ENCODE measurements at places on chromosomes 2 and 18.

GRCh38 chr2:16069933-16070647 is 129.7 kb downstream of the MYCN start:
- no peak overlapping the region for H3K4me3 ChIP-seq
- H3K27me3 ChIP-seq, result no peaks in the 10 kb centered on the region
- H3K4me1 ChIP-seq, result no peaks in the 10 kb centered on the region
- H3K27ac ChIP-seq, result no peak overlapping the region
- no peak for DNase-seq

DNA sequence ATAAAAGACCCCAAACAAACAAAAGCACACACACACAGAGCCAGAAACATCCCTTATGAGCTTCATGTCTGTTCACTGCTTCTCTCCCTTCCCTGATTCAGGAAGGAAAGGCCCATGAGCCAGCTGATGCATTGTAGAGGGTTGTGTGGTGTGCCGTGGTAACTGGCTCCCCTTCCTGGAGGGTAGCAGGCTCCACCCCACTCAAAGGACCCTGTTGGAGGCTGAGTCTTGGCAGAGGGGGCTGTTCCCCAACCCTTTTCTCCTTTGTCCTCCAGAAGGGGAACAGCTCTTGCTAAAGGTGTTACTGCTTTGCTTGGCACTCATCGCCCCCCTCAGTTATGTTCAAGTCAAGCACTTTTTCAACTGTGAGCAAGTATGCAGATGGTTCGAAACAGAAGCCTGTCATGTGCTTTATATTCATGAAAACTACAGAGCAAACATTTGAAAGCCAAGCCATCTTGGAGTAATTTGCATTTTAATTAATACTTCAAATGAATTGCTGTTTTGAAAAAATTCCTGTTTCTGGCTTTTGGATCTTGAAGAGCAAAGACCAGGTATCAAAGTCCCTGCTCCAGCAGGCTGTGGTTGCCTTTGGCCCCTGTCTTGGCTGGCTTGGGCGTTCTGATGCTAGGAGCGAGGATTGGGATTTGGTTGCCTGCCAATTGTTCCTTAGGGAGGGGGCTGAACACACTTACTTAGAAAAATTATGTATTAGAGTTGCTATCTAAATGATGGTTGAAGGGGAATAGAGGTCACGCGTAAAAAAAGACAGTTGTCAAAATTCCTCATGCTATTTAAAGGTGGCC is 267.8 kb downstream of the TSN start:
- DNase-seq, result no peak
- no peaks in the 10 kb centered on the region for H3K4me1 ChIP-seq
- H3K27me3 ChIP-seq, result no peaks in the 10 kb centered on the region
- H3K36me3 ChIP-seq, result no peaks in the 10 kb centered on the region

DNA sequence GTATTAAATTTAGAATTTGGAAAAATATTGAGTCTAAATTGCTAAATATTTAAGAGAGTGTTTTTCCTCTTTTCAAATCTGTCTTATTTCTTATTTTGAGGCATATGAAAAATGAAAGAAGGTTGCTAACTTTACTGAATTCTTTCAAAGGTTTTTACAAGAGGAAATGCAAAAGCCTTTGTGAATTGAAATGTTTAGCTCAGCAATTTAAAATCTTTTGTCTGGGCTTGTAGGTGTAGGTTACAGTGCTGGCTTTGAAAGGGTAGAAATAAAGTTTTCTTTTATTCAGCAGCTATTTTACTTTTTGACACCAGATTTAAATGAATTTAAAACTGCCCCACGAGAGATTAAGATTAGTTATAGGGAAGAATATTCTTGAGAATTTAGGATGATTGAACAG is 192.0 kb downstream of the CDH7 start:
- no peaks in the 10 kb centered on the region for H3K4me1 ChIP-seq
- H3K4me3 ChIP-seq, result no peak overlapping the region
- DNase-seq, result no peak
- H3K27me3 ChIP-seq, result no peaks in the 10 kb centered on the region

DNA sequence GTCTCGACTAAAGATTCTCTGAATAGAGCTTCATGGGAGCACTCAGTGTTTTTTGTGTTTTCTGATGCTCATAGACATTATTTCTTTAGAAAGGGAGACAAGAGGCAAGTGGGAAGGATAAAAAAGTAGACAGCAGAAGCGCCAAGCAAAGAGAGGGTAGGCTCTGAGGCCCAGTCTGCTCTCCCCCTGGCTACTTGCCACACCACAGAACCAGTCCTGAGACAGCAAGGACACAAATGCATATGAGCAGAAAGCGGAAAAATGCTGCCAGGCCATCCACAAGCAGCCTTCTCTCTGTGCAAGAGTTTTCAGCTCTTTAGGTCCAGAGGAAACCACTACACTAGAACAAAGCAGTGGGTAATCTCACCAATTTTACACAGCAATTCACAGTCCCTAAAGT is 285.4 kb downstream of the ZNF521 start:
- no peak for DNase-seq
- no peak overlapping the region for H3K27ac ChIP-seq
- H3K4me1 ChIP-seq, result no peaks in the 10 kb centered on the region

- no peaks in the 10 kb centered on the region for H3K4me1 ChIP-seq
- no peaks in the 10 kb centered on the region for H3K27me3 ChIP-seq
- no peak for DNase-seq
- H3K27ac ChIP-seq, result no peak overlapping the region
- H3K36me3 ChIP-seq, result no peaks in the 10 kb centered on the region
Observed at GRCh38 chr18:51278045-51278649, 80.7 kb upstream of the MEX3C start.

DNA sequence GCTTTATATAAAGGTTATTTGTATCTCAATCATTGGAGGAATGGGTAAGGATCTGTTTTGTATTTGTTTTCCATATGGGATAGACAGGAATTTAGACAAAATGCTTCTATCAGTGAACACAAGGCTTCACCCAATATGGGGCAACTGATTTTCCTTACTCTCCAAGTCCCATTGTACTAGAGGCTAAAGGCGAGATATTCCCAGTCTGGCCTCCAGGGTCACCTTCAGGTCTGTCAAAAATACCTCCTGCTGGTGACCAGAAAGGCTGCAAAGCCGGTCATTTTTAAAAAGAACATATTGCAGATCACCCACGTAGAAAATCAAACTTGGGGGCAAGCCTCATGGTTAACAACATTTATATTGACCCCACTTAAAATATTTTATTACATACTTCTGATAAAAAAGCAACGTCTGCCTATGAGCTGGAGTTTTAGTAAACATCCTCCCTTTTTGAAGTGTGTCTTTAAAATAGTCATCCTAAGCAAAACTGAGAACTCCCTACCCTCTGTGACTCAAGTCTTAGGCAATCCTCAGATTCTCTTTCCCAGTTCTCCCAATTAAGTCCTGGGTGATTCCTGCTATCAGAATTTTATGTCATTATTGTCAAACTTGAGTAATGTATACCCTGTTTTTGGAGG is 276.6 kb downstream of the MREG start:
- H3K27ac ChIP-seq, result no peak overlapping the region
- H3K36me3 ChIP-seq, result no peaks in the 10 kb centered on the region
- no peaks in the 10 kb centered on the region for H3K4me1 ChIP-seq
- no peak for DNase-seq

DNA sequence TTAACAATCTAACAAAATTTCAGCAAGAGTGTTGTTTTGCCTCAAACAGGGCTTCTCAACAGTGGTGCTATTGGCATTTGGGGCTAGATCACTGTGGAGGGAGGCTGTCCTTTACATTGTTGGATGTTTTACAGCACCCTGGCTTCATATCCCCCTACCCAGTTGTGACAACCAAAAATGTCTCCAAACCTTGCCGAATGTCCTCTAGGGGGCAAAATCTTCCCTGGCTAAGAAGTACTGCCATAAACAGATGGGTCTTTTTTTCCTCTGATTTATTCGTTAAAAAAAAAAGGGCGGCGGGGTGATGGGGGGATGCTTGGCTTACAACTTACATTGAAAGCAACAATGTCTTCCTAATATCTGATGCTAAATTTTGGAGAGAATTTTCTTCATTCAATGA is 207.6 kb upstream of the CCDC150 start:
- no peaks in the 10 kb centered on the region for H3K36me3 ChIP-seq
- no peak for DNase-seq
- H3K27me3 ChIP-seq, result no peaks in the 10 kb centered on the region
- no peaks in the 10 kb centered on the region for H3K4me1 ChIP-seq
- H3K27ac ChIP-seq, result no peak overlapping the region

DNA sequence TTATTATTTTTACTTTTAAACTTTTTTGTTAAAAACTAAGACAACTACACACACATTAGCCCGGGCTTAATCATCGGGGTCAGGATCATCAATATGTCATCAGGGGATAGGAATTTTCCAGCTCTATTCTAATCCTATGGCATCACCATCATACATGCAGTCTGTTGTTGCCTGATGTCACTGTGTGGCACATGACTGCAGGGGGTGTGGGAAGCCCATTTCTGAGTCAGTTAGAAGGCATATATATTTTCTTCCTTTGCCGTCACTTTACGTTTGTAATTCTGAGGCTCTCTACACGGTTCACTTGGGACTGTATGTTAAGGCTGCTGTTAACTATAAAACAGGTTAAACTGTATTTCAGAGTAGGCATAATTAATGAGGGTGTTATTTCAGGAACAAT is 144.4 kb upstream of the ITGA6 start:
- no peak for DNase-seq
- no peaks in the 10 kb centered on the region for H3K36me3 ChIP-seq
- peaks cover 6% of the 10 kb centered on the region for H3K4me1 ChIP-seq
- no peak overlapping the region for H3K4me3 ChIP-seq
- no peaks in the 10 kb centered on the region for H3K27me3 ChIP-seq
- no peak overlapping the region for H3K27ac ChIP-seq

DNA sequence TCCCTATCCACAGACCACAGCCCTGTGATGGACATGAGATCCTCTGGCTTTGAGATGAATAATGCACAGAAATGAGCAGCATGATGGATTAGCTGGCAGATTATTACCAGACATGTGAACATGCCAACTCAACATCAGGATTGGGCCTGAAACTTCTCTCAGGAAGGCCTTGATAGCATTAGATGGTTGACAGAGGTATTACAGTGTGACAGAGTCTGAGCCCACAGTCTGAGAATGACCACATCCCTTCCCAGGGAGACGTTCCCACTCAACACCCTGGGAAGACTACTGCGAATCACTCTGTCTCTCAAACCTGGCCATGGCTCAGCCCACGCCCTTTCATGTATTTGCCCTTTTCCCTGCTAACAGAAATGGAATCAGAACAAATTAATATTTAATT is 66.9 kb downstream of the BCL11A start:
- DNase-seq, result no peak
- H3K27me3 ChIP-seq, result no peaks in the 10 kb centered on the region
- peaks cover 9% of the 10 kb centered on the region for H3K36me3 ChIP-seq
- no peaks in the 10 kb centered on the region for H3K4me1 ChIP-seq

- H3K27me3 ChIP-seq, result no peaks in the 10 kb centered on the region
- H3K36me3 ChIP-seq, result no peaks in the 10 kb centered on the region
- H3K4me3 ChIP-seq, result no peak overlapping the region
- DNase-seq, result no peak
- H3K27ac ChIP-seq, result no peak overlapping the region
Observed at GRCh38 chr18:75970212-75970611, 524.8 kb downstream of the ZNF516 start.

GRCh38 chr2:23600346-23600745 is 215.4 kb downstream of the KLHL29 start:
- no peaks in the 10 kb centered on the region for H3K27me3 ChIP-seq
- peaks cover 52% of the 10 kb centered on the region for H3K4me1 ChIP-seq
- H3K36me3 ChIP-seq, result no peaks in the 10 kb centered on the region
- no peak overlapping the region for H3K27ac ChIP-seq
- no peak overlapping the region for H3K4me3 ChIP-seq
- no peak for DNase-seq

DNA sequence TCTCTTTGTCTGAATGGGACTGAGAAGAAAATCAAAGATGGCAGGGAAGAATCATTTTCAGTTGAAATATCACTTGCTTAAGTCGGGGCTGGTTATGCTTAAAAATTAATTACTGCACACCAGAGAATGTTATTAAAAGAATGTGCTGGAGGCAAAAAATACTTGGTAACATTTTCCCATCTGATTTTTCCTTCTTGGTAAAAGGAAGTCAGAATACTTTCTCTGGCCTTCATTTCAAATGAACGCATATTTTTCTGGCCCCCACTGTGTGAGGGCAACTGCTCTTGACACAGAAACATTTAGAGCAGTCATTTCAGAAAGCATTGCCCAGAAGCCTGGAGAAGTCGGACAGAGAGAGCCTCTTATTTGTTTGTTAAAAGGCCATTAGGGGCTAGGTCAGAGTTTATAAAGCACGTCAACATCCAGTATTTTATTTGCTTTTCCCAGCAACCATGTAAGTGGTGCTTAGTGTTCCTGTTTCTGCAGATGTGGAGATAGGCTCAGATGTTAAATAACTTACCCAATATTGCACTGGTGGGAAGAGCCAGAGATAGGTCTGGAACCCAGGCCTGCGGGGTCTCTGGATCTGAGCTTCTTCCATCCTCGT is 32.9 kb upstream of the LYPD6B start:
- H3K27ac ChIP-seq, result no peak overlapping the region
- DNase-seq, result no peak
- no peaks in the 10 kb centered on the region for H3K4me1 ChIP-seq
- no peaks in the 10 kb centered on the region for H3K36me3 ChIP-seq

DNA sequence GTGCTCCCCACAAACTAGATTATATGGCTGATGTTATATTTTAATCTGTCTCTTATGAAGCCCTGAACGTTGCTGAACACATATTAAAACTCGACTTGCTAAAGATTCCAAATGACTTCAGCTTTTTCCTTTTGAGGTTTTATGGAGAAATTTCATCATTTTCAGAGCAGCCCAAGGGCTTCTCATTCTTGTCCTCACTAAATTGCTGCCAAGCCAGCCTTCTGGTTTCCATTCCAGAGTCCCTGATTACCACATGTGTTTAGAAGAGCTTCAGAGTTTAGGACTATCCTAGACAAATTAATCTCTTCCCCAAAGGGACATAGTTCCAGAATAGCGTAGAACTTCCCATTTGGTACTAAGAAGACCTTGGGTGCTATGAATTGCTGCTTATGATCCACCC is 77.8 kb upstream of the CCDC195 start:
- H3K27me3 ChIP-seq, result no peaks in the 10 kb centered on the region
- no peak overlapping the region for H3K27ac ChIP-seq

GRCh38 chr2:26982102-26982742 is 11.8 kb downstream of the MAPRE3 start:
- peaks cover 7% of the 10 kb centered on the region for H3K4me1 ChIP-seq
- no peaks in the 10 kb centered on the region for H3K27me3 ChIP-seq
- H3K27ac ChIP-seq, result no peak overlapping the region
- no peak for DNase-seq
- no peak overlapping the region for H3K4me3 ChIP-seq
- no peaks in the 10 kb centered on the region for H3K36me3 ChIP-seq

- H3K36me3 ChIP-seq, result no peaks in the 10 kb centered on the region
- no peak overlapping the region for H3K4me3 ChIP-seq
- H3K4me1 ChIP-seq, result no peaks in the 10 kb centered on the region
- H3K27ac ChIP-seq, result no peak overlapping the region
- no peaks in the 10 kb centered on the region for H3K27me3 ChIP-seq
- DNase-seq, result no peak
Observed at GRCh38 chr2:12397854-12398253, 318.9 kb upstream of the TRIB2 start.

DNA sequence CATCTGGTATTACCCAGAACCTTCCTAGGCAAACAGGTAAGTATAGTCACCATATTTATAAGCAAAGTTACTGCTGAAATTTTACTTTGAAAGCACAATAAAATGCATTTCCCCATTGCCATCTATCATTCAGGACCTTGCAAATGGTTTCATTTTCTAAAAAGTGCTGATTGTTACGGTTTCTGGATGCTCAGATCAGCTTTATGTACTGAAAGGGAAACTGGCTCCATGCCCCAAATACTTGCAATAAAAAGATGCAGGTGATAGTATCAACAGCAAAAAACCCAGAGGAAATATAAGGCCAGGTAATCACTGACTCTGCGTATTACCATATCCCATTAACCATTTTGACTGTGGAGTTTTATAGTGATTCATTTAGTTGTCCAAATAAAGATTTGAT is 1150.7 kb upstream of the CRIM1 start:
- DNase-seq, result no peak
- no peaks in the 10 kb centered on the region for H3K4me1 ChIP-seq
- H3K27ac ChIP-seq, result no peak overlapping the region
- H3K27me3 ChIP-seq, result no peaks in the 10 kb centered on the region

All from esophagus squamous epithelium (tissue), 5 donors.